ENCODE measurements at places on chromosomes 5 and 9. TPM values are rescaled to one million over a fixed set of nuclear protein-coding genes. Genes with fewer than 3 reads are reported as not detected.

DNA sequence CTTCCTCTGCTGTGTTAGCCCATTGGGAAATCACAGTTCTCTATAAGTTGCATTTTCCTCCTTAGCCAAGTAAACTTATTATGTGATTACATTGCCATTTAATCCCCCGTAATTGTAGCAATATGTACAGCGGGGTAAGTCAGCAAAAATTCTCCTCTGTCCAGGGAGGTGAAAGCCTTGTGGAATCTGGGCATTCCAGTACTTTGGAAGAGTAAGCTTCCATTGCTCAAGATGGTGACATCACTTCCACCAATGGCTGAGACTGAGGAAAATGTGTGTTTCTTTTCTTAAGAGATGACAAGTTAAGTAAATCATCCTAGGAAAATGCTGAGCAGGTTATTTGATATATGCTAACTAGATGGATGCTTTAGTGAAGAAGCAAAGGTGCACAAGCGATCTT lies 436.7 kb downstream of the CETN3 start:
- H3K36me3 ChIP-seq: no peaks in the 10 kb centered on the region
- H3K27ac ChIP-seq: no peak overlapping the region
- no peak overlapping the region for H3K4me3 ChIP-seq
- no peaks in the 10 kb centered on the region for H3K27me3 ChIP-seq
- peaks cover 4% of the 10 kb centered on the region for H3K4me1 ChIP-seq
- DNase-seq: no peak

GRCh38 chr9:112605518-112605917 lies 112.4 kb downstream of the INIP start:
- H3K27me3 ChIP-seq: no peaks in the 10 kb centered on the region
- H3K4me3 ChIP-seq: no peak overlapping the region
- no peak for DNase-seq
- H3K36me3 ChIP-seq: no peaks in the 10 kb centered on the region

- no peak overlapping the region for H3K4me3 ChIP-seq
- H3K36me3 ChIP-seq: no peaks in the 10 kb centered on the region
- no peak for DNase-seq
- H3K4me1 ChIP-seq: no peaks in the 10 kb centered on the region
Measured at GRCh38 chr5:61993295-61993927, 312.6 kb upstream of the KIF2A start.

Gene AGXT2
- total RNA-seq: not detected

Gene UBLCP1
- 7.4 TPM for total RNA-seq

- H3K27ac ChIP-seq: no peak overlapping the region
- H3K4me1 ChIP-seq: no peaks in the 10 kb centered on the region
- DNase-seq: no peak
- H3K4me3 ChIP-seq: no peak overlapping the region
Measured at GRCh38 chr5:1673042-1673677, 126.5 kb downstream of the MRPL36 start.

- DNase-seq: no peak
- H3K36me3 ChIP-seq: no peaks in the 10 kb centered on the region
- H3K4me3 ChIP-seq: no peak overlapping the region
- no peak overlapping the region for H3K27ac ChIP-seq
- no peaks in the 10 kb centered on the region for H3K4me1 ChIP-seq
Measured at GRCh38 chr5:136620016-136620419, 254.7 kb upstream of the TRPC7 start.

GRCh38 chr5:60809891-60810425 lies 34.1 kb downstream of the ELOVL7 start:
- H3K36me3 ChIP-seq: no peaks in the 10 kb centered on the region
- no peak overlapping the region for H3K27ac ChIP-seq
- no peaks in the 10 kb centered on the region for H3K4me1 ChIP-seq
- H3K4me3 ChIP-seq: no peak overlapping the region
- H3K27me3 ChIP-seq: no peaks in the 10 kb centered on the region

DNA sequence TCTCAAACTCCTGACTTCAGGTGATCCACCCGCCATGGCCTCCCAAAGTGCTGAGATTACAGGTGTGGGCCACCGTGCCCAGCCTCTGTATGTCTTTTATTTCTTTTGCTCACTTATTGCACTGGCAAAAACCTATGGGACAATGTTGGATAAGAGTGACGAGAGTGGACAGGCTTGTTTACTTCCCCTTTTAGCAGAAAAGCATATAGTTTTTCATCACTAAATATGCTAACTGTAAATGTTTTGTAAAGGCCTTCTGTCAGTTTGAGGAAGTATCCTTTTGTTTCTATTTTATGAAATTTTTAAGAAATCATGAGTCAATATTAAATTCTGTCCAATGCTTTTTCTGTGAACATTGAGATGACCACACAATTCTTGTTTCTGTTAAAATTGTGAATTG lies 103.3 kb downstream of the AUH start:
- no peak for DNase-seq
- no peaks in the 10 kb centered on the region for H3K27me3 ChIP-seq
- no peak overlapping the region for H3K27ac ChIP-seq
- H3K4me3 ChIP-seq: no peak overlapping the region
- H3K36me3 ChIP-seq: no peaks in the 10 kb centered on the region
- H3K4me1 ChIP-seq: no peaks in the 10 kb centered on the region
